Cerebellum (tissue), 4 donors: ENCODE measurements at places on chromosomes 6 and 20.

GRCh38 chr20:3784216-3784853 is 2.2 kb downstream of the CENPB start:
- DNase-seq = no peak

DNA sequence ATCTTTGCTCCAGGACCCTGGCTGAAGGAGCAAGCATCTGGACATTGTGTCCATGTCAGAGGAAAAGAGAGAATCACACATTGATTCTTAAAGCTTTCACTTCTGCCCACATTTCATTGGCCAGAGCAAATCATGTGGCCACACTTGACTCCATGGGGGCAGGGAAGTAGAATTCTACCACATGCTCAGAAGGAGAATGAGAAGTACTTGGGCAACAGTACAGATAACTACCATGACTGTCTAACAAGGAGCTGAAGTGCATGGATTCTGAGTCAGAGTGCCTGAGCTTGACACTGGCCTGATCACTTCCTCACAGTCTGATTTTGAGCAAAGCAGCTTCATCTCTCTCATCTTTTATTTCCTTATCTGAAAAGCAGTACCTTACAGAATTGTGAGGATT is 38.6 kb downstream of the GHRH start:
- no peak for DNase-seq

DNA sequence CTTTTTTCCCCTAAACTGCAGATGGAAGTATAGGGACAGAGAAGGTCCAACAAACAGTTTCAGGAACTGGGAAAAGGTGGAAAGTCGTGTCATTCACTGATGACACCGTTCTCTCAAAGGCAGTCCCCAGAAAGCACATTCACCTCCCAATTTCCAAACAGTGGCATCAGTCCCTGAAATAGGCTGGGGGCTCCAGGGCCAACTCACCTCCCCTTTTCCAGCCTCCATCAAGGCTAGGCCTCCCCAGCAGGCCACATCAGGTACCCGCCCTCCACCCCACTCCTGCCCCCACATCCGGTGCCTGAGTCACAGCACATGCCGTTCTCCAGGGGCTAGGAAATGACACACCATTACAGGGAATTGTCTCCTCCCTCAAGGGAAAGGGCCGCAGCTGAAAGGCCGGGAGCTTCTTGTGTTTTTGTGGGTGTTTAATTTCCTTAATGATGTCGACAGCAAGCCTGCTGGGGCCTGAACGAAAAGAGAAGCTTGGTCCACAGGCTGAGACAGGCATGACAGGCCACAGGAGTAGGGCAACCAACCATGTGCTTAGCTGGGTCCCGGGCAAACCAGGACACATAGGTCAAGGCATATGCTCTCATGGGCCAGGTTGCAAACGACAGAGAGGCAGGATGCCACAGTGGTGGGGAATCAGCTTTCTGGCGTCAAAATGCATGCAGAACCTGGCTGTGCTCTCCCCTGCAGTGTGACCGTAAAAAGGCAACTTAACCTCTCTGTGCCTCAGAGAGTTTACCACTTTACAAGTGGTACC is 39.2 kb downstream of the ZMYND8 start:
- peak; percentile 44 for DNase-seq

GRCh38 chr6:154882107-154882506 is 113.0 kb upstream of the TIAM2 start:
- no peak for DNase-seq

GRCh38 chr20:33840759-33841435 is 29.7 kb downstream of the CHMP4B start:
- DNase-seq = no peak

DNA sequence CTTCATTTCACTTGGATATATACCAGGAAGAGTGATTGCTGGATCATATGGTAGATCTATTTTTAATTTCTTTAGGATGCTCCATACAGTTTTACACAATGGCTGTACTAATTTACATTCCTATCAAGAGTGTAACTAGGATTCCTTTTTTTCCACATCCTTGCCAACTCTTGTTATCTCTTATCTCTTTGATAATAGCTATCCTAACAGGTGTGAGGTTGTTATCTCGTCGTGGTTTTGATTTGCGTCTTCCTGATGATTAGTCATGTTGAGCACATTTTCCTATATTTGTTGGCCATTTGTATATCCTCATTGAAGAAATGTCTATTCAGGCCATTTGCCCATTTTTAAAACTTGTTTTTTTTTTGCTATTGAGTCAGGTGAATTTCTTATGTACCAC is 552.4 kb downstream of the RFPL4B start:
- no peak for DNase-seq

- no peak for DNase-seq
These were observed 584.2 kb upstream of the MMS22L start for GRCh38 chr6:97867177-97867576.
